ENCODE measurements at places on chromosomes 2 and 18. TPM values are rescaled to one million over a fixed set of nuclear protein-coding genes. Genes with fewer than 3 reads are reported as not detected.

DNA sequence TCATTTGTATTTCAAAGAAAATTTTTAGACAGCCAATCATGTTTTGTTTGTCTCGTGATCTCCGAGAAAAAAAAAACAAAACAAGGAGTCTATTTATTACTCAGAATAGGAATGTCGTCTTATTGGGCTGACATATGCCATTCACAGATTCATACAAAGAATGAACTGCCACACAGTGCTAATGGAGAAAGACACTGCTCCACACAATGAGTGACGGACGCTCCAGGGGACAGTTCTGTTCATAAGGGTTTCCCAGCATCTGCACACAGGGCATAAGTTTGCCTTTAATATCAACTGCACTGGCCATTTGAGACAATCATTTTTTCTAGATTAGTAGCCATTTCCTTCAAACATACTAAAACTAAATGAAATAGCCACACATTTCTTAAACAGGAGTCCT lies 3.4 kb downstream of the SERTAD2 start:
- DNase-seq = no peak

DNA sequence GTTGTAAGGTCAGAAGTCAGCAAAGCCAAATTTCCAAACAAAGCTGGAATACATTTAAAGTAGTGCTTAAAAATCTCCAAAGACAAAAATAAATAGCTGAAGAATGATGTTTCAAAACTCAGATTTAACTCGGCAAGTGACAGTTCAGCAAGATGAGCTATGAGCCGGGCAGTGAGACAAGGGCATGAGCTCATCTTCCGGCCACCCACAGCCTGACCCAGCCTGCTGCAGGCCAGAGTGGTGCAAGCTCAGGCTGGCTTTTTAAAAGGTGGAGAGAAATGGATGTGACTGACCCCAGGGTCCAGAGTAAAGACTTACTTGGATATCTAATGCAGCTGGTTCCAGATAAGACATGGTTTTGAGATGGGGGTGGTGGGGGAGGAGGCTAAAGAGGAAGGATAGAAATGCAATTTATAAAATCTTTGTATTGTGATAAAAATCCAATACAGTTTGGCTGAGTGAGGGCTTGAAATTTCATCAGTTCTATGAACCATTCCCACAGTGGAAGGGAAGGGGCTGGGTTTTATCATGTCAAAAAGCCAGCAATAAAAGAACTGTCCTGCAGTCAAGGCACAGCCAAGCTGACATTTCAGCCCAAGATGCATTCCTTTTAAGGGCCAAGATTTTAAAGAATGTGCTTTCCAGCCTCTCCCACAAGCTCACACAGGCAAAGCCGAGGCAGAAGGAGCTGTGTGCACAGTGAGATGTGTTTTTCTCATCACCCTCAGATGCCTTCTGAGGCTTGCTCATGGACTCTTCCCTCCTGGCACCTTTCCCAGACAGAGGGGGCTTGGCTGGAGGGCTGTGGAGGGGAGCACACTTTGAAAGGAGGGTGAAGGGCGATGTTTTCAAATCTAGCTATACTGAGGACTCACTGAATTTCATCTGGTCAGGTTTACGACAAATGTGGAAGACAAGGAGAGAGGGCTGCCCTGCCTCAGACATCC lies 97.9 kb upstream of the KLHL29 start:
- DNase-seq = peak; percentile 86

PLCD4 gene
- 25.0 TPM for total RNA-seq

GRCh38 chr2:145771525-145771924 lies 1251.6 kb upstream of the ZEB2 start:
- no peak for DNase-seq

- no peak for DNase-seq
Observed at GRCh38 chr2:207883002-207883780, 113.5 kb upstream of the FZD5 start.

DNA sequence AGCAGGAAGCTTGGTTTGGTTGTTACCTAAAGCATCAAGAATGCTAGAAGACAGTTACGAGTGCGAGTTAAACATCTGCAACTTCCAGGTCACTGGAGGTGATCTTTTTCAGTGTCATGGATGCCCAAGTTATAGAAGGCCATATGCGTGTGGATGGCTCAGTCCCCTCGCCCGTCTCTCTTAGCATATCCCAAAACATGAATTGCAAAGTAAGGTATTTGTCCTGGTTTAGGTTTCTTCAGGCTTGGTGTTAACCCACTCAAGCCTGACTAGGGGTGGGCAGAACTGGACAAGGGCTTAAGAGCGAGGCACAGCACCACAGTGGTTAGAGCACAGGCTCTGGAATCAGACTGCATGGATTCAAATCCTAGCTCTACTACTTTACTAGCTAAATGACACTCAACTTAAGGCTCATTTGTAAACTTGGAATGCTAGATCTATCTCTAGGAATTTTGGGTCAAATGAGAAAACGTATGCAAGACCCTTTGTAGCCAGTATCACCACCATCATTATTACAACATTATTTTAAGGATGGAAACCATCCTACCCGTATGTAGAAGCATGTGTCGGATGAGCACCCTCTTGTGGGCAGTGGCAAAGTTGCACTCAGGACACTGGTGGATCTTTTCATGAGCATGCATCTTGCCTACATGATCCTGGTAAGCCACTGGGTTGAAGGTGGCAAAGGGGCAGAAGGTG lies 11.2 kb downstream of the ZNF142 start:
- DNase-seq = peak; percentile 17

DNA sequence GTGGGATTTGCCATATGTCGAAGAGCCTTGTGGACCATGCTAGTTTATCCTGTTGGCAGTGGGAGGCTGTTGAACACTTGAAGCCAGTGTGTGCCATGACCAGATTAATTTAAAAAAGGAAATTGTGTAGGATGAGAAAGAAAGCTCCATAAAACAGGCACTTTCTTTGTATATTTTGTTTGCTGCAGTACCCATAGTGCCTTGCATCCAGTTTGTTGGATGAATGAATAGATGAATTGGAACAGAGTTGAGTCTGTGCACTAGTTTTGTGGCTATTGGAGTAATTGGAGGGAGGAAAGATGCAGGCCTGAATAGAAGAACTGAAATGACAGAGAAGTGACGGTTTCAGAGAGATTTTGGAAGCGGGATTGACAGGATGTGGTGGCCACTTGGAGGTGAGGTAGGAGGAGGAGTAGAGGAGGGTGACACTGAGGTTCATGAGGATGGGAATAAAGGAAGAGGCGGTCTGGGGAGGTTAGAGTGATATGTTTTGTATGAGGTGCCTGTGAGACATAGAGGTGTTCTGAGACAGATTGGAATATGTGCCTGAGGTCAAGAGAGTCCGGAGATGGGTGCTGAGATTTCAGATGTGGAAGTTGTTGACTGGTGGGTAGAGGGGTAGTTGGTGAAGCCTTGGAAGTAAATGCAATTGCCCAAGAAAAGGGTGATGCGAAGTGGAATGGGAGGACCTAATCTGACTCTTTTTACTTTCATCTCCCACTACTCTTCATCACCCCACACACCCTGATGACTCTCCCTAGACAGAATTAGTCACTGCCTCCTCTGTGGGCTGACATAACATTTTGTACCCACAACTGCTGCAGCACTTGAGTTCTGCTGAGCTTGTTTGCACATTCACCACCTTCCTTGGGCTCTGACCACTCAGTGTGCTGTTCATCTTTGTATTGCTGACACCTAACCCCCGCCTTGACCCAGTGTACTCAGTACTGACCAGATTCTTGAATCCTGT lies 5.1 kb downstream of the DGUOK start:
- DNase-seq = no peak

GPR55 gene
- total RNA-seq = not detected

B4GALT6 gene
- 7.8 TPM for total RNA-seq
